Activated T-helper 2 cell treated with anti-CD3 and anti-CD28 coated beads, Interferon-gamma antibody, Interleukin-2, Interleukin-4, amounts not matched to agents 10 μg/mL and 5 μg/mL and 100 μg/mL, durations not matched to agents 14 hours and 24 hours and 36 hours (primary cell): ENCODE measurements at places on chromosomes 5 and 9.

GRCh38 chr9:68925175-68925574 lies 88.7 kb downstream of the PRKACG start:
- no peak for DNase-seq

- no peak for DNase-seq
Observed at GRCh38 chr5:62343428-62343827, 37.4 kb downstream of the KIF2A start.

DNA sequence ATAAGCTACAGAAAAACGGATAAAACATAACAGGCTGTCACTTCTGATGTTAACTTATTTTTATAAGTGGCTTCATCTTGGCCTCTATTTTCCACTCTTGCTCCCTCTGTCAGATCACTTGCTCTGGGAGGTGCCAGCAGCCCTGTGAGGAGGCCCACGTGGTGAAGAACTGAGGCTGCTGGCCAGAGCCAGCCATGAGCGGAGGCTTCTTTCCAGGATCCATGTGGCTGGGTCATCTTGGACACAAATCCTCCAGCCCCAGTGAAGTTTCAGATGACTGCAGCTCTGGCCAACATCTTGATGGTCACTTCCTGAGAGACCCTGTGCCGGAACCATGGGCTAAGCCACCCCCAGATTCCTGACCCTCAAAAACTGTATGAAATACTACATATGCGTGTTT lies 7.5 kb upstream of the CMBL start:
- no peak for DNase-seq

- DNase-seq: peak; percentile 33
Observed at GRCh38 chr9:124218438-124218982, 39.2 kb upstream of the NEK6 start.

- no peak for DNase-seq
Observed at GRCh38 chr5:143228597-143229293, 174.7 kb downstream of the NR3C1 start.

DNA sequence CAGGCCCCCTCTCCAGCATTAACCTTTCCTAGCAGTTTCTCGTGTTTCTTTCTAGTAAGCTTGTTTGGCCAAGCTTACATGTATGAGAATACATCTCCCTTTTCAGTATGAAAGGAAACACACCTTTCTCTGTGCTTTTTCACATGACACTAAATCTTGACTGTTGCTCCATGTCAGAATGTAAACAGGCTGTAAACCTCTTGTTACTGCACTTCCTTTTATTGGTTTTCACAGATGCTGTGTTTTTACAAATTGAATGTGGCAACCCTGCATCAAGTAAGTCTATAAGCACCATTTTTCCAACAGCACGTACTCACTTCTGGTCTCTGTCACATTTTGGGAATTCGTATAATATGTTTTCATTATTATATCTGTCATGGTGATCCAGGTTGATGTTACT lies 2.2 kb upstream of the CANX start:
- no peak for DNase-seq

DNA sequence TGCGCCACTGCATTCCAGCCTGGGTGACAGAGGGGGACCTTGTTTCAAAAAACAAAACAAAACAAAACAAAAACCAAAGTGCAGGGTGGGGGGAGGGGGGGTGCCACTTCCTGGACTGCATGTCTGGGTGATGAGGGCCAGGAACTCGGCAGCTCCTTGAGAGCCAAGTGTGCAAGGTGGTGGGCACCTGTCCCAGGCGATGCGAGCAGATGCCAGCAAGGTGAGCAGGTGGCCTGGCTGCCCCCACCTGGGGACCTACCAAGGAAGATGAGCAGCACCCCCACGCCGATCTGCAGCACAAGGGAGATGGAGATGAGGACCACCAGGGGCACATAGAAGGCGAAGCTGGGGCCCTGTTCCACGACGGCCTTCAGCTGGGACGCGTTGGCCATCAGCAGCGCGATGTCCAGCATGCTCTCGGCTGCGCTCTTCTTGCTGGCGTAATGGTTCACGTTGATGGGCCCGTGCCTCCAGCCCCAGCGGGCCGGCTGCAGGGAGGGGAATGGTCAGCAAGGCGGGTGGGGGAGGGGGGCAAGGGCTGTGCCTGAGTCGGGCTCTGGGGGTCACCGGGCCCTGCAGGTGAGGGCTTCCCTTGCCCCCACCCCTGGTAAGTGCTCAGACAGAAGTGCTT lies 7.8 kb downstream of the NINJ1 start:
- DNase-seq: no peak

DNA sequence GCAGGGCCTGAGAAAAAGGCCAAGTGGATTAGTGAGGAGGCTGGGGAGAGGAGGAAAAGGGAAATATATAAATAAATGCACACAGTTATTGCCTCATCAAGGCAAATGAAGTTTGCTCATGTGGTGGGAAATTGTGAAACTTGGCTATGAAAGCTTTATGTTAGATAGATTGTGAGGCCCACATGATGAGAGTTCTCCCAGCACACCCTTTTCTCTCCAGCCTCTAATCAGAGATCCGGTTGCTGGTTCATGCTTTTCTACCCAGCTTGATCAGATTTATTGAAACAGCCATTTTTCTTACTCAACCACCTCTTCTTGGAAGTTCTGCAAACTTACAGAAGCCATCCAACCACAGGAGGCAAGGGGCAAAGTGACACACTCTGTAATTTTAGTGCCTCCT lies 125.8 kb upstream of the KLF4 start:
- DNase-seq: no peak

GRCh38 chr5:151742870-151743294 lies 15.5 kb downstream of the ATOX1 start:
- DNase-seq: no peak

DNA sequence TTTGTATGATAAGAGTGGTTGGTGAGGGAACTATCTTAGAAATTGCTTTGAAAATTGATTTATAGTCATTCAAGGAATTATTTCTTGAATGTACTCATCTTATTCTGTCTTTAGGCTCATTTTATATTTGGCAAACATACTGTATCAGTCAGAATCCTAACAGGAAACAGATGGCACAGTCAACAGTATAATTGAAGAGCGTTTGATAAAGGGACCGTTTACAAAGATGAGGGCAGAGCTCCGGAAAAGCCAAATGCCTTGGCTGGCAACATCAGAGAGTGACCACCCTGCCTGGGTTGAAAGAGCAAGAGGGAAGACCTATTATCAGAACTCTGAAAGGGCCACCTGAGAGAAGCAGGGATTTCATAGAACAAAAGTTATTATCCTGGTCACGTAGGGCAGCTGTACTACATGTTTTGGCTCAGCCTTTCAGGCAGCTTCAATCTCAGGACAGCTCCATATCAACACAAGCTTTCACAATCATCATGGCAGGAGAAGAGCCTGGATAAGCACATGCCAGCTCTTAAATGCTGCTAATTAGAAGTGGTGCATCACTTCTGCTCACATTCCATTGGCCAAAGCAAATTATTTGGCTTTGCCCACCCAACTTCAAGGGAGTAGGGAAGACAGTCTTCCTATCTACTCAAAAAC lies 47.2 kb upstream of the ARL15 start:
- DNase-seq: no peak

GRCh38 chr5:180974612-180975315 lies 13.9 kb upstream of the BTNL3 start:
- DNase-seq: no peak
